ENCODE measurements at places on chromosomes 6 and 20. TPM values are rescaled to one million over a fixed set of nuclear protein-coding genes. Genes with fewer than 3 reads are reported as not detected.

Gene IP6K3
- not detected for total RNA-seq

DNA sequence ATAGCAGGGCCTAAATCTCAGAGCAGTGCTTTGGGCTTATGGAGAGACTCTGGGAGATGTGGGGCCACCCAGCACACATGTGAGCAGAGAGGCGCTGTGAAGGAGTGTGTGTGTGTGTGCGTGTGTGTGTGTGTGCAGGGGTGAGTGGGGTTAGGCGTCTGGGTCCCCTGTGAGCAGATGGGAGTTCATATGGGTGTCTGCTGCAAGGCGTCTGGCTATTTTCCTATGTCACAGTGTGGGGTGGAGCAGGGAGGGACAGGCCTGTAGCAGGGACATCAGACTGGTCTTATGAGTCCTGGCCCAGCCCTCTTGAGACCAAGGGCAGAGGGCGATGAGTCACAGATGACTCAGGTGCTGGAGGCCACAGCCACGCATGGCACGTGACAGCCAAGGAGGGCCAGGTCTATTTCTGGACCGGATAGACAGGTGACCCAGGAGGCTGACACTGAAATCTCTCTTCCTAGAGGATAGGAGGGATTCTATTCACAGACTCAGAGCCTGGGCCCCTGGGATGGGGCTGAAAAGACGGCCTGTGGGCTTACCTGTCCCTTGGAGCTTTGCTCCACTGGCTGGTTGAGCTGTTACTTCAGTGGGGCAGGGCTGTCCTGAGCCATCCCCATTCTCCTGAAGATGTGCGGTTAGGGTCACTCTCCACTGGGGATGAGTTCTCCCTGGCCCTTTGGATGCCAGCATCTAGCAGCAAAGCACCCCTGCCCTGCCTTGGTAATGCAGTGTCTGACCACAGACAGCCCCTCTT, 28.9 kb downstream of the VEGFA start:
- DNase-seq: no peak

DNA sequence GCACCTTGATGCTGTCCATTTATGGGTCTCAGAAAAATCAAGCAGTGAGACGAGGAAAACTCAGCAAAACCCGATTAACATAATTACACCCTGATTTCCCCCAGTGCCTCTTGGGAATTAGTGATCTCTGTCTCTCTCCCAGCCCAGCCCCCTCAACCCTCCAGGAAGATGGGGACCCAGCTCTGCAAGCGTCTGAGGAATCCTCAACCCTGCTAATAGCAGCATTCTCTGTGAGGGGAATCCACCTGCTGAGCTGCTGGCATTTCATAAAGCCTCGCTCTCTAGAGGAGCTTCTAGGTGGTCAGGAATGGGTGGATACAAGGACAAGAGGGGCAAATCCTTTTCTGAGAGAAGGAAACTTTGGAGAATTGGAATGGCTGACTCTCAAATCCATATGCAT, 13.9 kb downstream of the NR2E1 start:
- DNase-seq: no peak

- no peak for DNase-seq
Measured at GRCh38 chr6:160952633-160953281, 38.8 kb upstream of the MAP3K4 start.

DNA sequence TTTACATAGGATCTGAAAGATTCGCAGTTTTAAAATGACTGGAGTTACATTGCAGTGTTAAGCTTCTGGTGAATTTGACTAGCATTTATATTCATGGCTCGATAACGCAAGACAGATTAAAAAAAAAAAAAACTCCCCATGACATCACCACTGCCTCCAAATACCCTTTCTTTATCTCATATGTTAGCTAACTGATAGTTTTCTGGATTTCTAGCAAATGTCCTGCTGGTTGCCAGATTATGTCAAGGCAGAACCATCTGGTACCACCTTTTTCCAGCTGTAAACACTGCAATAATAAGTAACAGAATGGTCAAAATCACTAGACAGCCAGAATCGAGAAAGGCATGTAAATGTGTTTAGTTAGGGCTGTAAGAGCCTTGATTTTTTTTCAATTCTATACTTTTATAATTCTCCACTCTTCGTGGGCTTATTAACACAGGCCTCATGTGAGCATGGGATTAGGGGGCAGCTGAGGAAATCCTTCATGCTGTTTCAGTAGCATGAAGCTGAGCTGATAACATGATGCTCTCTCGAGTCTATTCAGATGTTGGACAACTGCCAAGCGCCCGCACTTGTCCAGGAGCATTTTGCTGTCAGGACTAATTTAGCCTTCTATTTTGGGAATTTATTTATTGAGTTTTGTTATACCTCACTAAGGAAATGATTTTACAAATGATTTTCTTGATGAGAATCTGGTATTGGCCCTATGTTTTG, 166.0 kb upstream of the SCGN start:
- DNase-seq: no peak

DNA sequence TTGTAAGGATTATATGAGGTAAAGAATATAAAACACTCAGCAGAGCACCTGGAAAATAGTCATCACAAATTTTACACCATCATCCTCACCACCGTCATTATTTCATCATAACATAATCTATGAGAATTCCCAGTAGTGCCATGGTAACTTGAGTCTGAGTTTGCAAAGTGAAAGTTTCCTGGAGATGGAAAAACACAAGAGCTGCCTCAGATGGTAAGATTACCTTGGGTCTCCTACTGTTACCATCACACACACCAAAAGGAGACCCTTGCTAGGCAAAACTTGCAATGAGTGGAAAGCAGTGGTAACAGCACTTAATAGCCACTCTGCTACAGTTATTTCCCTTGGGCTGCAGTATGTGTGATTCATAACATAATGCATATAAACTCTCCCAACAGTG, 589.8 kb downstream of the RNF144B start:
- DNase-seq: no peak

DNA sequence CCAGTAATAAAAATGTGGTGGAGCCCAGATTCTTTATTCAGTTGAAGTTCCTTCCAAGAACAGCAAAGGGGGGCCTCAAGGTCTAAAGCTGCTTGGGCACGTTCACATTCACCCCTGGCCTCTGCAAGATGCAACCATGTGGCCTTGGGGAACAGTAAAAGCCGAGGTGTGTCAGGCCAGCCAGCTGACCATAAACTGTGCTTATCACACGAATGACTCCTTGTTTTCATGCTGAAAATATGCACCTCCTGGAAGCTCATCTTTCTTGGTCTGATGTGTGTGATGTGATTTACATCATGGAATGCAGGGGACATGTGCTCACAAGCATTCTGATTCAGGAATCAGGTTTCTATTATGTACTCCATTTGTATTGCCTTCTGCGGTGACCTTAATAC, 211.6 kb upstream of the MARCKS start:
- no peak for DNase-seq

All from type B pancreatic cell (in vitro differentiated cells).